Lung (tissue), 17 donors: ENCODE measurements at places on chromosomes 11 and 22.
A peak's percentile ranks its signal among the peaks of the same experiment; 100 is the strongest.

DNA sequence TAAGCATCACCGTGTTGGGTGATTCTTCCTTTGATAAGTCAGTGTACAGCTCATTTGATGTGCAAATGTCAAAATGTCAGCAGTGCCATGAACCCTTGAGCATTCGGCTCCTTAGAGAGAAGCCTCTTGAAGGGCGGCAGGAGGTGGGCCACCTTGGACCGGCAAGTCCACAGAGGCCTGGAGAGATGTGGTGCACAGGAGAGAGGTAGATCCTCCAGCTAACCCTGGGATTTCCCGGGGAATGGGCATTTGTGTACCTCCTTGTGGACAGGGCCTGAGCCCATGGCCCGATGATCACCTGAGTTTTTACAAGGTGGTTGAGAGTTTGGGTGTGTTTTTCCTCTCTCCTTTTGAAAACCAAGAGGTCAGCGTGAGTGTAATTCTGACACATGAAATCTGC is 133.2 kb upstream of the RCN1 start:
- no peak for DNase-seq

DNA sequence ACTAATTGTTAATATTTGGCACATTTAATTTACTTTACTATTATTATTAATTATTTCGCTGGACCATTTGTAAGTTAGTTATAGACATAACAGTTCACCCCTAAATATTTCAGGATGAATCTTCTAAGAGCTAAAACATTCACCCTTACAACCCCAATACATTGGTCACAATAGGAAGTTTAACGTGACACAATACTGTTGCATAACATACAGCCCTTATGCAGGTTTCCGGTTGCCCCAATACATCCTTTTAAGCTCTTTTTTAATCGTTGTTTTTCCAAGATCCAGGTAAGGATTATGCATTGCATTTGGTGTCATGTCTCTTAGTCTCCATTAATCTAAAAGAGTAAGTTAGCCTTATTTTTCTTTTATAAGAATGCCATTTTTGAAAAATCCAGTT is 71.2 kb downstream of the HSD17B12 start:
- DNase-seq: no peak

- DNase-seq: peak; percentile 89
These were observed at the start of gene CTTN for GRCh38 chr11:70397983-70398833. Gene CTTN (plus strand): TSS chr11:70398529. CDS start chr11:70407298, 8,769 bp downstream.

GRCh38 chr22:20244691-20245576 is 23.2 kb downstream of the RTN4R start:
- no peak for DNase-seq

- no peak for DNase-seq
These were observed 164.0 kb downstream of the MN1 start for GRCh38 chr22:27637604-27638003.

- no peak for DNase-seq
These were observed 16.8 kb upstream of the LDLRAD3 start for GRCh38 chr11:35927104-35927503.

GRCh38 chr11:61957021-61957770 is 7.0 kb downstream of the BEST1 start:
- no peak for DNase-seq

GRCh38 chr11:73625696-73626318 is 20.6 kb upstream of the PLEKHB1 start:
- peak; percentile 68 for DNase-seq

DNA sequence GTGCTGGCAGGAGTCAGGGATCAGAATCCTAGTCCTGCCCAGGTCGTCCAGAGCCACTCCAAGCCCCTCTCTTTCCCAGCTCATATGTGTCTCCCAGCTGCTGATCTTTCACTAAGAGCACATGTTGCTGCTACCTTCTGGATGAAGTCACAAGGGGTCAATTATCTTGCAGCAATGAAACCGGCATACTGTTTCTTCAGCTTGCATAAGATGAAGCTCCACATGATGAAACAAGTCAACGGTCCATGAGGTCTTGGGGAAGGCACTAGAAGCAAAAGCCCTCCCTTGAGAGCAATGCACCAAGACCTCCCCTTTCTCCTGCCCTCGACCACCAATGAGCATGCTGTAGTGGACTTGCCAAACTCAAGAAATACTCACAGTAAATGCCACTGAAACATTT is 148.9 kb downstream of the TENM4 start:
- no peak for DNase-seq

- DNase-seq: no peak
These were observed 11.5 kb downstream of the KRTAP5-5 start for GRCh38 chr11:1641096-1641495.

DNA sequence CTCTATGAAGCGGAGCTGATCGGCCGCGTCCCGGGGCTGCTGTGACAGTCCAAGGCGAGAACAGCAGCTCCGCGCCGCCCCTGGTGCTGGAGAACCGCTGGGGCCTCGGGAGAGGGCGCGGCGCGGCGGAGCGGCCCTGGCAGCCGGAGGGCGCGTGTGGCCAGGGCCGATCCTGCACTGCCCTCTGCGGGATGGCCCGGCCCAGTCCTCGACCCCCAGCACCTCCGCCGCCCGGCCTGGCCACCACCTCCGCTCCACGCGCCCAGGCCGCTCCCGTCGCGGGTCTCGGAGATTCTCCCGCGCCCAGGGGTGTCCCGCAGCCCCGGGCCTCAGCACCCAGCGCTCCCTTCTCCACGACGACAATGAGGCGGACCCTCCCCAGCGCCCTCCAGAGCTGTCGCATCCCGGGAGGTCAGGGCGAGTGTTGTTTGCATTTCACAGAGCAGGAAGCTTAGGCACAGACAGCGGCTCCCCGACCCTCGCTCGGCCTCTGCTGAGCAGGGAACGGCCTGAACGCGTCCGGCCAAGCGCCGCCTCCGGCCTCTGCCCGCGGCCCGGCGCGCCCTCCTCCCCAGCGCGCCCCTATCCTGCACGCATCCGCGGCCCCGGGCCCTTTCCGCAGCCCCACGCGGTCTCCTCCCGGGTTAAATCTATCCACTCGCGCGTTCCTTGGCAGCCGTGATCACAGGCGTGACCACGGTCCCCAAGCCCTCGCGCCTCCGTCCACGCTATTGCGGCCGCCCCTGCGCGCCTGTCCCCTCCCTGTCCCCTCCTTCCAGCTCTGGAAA is 109.7 kb downstream of the WNT7B start:
- peak; percentile 58 for DNase-seq

DNA sequence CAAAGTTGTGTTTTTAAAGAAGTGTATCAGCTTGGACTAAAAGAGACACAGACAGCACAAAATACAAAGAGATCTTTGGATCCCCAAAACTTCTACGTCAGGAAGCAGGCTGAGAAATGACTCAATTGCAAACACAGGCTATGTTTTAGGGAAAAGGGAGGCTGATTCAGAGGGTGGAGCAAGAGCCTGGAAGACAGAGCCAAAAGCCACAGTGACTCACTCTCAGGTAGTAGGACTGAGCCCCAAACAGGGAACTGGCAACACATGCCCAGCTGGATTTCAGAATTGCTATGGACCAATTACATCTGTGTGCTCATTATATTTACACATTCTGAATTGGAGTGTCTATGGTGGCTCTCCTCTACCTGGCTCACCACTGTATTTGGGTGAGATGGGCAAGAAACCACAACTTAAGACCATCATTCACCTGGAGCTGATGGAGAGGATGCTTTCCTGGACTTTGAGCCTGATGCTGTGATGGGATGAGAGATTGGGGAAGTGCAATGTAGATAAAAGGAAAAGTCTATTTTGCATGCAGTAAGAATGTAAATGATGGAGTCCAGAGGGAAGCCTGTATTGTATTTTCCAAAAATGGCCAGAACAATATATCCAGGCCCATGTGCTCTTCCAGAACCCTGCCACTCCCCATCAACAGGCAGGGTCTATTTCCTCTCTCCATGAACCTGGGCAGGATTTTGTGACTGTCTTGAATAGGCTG is 20.8 kb upstream of the LINC01488 start:
- no peak for DNase-seq

DNA sequence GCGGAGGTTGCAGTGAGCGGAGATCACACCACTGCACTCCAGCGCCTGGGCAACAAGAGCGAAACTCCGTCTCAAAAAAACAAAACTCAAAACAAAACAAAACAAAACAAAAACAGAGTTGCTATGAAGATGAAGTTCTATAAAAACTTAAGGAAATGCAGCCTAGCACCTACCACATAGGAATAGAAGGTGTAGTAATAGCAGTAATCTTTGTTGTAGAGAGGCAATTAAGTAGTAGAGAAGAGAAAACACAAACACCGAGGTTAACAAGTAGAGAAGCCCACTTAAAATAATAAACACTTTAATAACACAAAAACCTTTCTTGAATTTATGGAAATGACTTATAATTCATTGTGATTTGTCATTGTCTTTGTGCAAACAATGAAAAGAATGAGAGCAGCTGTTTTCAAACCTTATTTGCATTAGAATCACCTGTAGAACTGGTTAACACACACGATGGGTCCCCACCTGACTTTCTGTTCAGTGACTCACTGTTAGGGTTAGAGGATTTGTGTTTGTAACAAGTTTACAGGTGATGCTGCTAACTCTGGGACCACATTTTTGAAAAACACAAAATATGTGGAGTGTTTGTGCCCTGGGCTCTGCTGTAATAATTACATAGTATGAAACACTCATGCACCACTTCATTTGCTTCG is 43.1 kb downstream of the TYR start:
- DNase-seq: no peak

GRCh38 chr11:575313-575995 is 816 bp upstream of the PHRF1 start:
- DNase-seq: no peak

- DNase-seq: no peak
These were observed 81.7 kb downstream of the CCDC34 start for GRCh38 chr11:27281276-27281675.

DNA sequence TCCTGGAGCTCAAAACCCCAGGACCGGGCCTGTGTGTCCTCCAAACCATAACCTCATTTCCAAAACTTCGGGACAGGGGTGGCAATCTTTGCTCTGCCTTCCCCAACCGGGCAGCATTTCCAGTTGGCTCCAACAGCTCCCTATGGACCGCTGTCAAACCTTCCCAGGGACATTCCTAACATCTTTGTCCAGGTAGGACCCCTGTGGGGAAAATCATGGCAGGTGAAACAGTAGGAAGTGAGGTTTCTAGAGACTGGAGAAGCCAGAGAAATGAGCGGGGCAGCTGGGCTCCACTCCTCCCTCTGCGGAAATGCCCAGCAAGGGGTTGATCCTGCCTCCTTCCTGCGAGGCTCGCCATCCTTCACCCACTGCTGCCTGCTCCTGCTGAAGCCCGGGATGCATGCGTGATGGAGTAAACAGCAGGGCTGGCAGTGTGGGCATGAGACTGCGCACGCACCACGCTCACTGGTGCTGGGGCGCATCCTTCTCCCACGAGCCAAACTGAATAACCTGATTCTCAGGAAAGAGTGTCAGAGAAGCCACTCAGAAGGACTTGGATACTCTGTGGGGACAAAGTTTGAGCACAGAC is 136.4 kb downstream of the BUD13 start:
- no peak for DNase-seq

DNA sequence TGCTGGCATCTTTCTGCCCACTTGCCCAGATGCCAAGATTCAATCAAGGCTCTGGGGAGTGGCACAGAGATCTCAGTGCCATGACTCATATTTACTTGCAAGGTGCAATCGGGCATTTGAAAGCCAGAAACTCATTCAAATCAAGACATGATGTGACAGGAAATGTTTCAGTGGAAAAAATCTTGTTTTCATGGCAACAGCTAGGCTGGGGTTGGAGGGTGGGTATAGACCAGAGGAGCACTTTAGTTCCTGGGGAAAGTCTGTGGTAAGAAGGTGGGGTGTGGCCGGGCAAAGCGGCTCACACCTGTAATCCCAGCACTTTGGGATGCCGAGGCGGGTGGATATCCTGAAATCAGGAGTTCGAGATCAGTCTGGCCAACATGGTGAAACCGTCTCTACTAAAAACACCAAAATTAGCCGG is 1.2 kb downstream of the MAJIN start:
- DNase-seq: no peak

- DNase-seq: no peak
These were observed 38.1 kb upstream of the SYT7 start for GRCh38 chr11:61618978-61619377.

DNA sequence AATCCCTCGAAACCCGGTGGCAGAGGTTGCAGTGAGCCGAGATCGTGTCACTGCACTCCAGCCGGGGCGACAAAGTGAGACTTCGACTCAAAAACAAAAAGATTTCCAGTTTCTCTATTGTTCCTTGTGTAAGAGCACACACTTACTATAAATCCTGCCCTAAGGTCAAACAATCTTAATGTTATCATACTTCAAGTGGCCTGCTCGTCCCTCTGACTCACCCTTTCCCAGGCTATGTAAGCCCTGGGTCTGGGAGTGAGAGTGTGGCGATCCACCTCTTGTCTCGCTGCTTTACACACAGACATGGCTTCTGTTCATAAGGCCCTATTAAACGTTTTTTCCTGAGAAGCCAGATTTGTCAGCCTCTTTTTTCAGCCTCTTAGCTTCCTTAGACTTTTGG is 24.4 kb upstream of the A4GALT start:
- DNase-seq: no peak

GRCh38 chr11:30565027-30565426 is 21.1 kb downstream of the MPPED2 start:
- DNase-seq: no peak

- peak; percentile 75 for DNase-seq
These were observed at the start of gene BCR for GRCh38 chr22:23180301-23180892. Gene BCR (plus strand): TSS chr22:23180509. CDS start chr22:23180961, 452 bp downstream.

DNA sequence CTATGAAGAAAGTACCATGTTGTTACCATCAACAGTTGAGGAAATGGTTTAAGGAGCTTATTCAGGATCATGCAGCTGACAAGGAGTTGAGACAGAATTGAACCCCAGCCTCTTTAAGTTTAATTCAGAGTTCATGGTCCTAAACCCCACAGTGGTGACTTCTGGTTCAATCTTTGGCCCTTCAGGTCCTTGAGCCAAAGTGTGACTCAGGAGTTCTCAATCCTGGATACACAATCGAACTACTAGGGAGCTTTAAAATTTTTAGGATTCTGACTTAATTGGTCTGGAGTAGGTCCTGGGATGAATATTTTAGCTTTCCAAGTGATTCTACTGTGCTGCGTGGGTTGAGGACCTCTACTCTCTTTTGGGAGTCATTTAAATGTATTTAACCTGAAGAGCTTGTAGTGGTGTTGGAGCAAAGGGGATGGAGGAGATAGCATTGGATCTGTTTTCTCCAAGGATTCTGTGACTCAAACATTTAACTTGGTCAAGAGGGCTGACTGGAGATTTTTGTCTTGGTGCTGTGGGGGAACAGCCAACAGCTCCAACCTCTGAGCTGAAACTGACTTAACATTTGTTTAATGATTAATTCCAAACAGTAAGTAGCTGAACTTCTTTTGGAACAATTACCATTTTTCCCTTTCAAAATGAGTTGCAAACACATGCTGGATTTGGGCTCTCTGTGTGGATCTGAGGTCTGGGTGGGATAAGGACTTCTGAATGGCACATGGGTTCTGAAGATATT is 80.1 kb downstream of the INSC start:
- DNase-seq: no peak
